ENCODE measurements at places on chromosomes 4 and X.

DNA sequence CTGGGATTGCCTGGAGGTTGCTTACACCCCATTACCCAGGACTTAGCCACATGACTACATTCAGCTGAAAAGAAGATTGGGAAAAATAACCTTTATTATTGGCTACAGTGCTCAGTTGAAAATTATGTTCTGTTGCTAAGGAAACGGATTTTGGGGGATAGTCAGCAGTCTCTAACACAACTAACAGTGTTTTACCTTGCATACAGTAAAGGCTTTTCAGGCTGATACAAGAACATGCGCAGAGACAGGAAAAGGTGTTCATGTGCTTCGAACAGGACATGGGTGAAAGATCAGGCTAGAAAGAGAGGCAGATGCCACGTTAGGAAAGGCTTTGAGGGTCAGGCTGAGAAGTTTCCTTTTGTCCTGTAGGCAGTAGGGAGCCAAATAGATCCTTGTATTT is 14.8 kb upstream of the RHOH start:
- no peak for DNase-seq

DNA sequence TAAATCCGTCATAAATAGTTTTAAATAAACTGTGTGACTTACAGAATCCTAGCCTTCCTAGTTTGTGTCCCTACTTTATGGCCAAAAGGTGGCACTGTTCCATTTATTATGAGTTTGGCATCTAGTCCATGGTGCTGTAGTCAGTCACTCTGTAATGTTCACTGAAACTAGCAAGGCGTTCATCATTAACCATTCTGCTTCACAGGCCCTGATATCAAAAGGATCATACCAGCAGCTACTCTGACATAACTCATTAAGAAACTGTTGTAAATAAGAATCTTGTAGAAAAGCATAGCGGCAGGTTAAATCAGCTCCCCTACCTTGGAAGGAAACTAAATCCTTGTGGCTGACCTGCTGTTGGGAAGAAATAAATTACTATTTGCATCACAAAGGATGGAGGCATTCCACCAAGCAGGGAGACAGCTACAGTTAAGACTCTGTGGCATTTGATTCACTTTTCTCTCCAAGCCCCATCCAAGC is 919.6 kb upstream of the DIAPH2 start:
- DNase-seq, result no peak

- no peak for DNase-seq
Observed at GRCh38 chr4:41569961-41570360, 32.0 kb downstream of the LIMCH1 start.

- no peak for DNase-seq
Observed at GRCh38 chrX:46551494-46552128, 6.4 kb upstream of the ZNF674 start.

GRCh38 chrX:132188175-132188574 is 31.1 kb downstream of the RAP2C start:
- DNase-seq, result no peak

DNA sequence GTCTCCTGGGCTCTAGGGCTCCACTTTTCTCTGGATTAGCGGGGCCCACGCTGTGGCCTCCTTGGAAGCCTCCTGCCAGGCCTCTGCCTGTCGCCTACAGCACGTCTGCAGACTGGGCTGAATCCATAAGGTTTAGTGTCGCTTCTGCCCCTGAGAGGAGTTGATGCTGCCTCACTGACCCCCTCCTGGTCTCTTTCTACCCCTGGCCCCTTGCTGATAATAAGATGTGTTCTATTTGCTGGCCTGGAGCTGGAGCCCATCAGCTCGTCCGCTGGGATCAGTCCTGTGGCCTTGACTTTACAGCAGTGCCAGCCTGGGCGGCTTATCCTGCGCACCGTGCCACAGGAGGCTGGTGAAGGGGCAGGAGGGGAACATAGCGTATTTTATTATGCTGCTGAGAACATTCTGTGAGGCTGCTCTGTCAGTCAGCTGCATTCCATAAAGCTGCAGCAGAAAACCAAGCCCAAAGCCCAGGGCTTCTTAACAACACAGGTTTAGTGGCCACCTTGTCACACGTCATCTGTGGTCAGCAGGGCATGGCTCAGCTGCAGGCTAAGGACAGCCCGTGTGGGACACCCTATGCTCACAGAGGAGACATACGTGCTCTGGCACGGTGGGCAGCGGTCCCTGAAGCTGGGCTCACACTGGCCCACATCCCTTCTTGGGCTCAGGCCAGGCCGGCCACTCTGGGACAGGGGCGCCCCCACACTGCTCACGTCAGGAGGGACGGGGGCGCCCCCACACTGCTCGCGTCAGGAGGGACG is 29.3 kb upstream of the HGFAC start:
- no peak for DNase-seq

DNA sequence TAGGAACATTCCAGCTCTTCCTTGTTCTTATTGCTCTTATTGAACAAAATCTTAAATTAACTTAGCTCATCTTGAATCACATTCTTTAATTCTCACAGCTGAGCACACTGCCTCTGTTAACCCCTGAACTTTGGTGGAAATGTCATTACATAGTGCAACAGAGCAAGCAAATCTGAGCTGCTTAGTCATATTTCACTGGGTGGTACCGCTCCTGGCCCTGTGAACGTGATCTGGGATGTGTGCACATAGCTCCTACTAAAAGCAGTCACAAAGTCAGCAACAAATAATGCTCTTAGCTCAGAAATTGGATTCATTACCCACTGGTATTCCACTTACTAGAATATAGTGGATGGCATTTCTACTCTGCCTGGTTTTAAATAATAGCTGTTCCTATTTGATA is 27.9 kb downstream of the ARHGEF6 start:
- DNase-seq, result no peak

DNA sequence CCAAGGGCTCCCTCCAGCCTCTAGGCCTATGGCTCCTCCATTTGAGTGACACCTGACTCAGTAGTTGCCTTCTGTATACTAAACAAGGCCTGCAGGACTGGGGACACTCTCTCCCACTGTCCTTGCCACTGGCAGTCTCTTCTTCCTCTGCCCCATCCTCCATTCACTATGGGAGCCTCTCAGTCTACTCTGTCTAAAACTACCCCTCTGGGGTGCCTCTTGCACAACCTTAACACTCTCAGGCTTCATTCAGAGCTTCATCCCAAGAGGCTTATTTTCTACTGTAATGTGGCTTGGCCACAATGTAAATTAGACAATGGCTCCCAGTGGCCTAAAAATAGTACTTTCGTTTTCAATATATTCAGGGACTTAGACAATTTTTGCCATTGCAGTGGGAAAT is 133.0 kb downstream of the ZC4H2 start:
- DNase-seq, result no peak

DNA sequence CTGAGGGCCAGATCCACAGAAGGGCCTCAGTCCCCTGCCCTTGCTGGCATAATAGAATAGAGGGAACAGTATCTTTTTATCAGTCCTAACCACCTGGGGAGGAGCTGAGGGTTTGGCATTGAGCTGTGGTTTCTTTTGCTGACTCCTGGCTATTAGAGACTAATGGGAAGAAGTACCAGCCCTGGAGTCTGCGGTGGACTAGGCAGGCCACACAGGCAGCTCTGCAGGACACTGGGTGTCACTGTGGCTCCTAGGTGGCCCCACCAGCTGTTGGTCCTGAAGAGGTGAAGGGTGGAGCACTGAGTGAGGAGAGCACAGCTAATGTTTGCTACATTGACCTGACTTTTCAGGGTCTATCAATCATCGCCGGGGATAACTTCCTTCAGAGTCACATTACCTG is 52.8 kb upstream of the GPC4 start:
- no peak for DNase-seq

Measured in stimulated activated CD4-positive, alpha-beta T cell treated with anti-CD3 and anti-CD28 coated beads, Interleukin-4, amount 100 ng/mL, for 1 hour (primary cell).